ENCODE measurements at places on chromosomes 4 and X. TPM values are rescaled to one million over a fixed set of nuclear protein-coding genes. Genes with fewer than 3 reads are reported as not detected.

The ZAR1 gene
- not detected for polyA plus RNA-seq

The GUCY1A1 gene
- polyA plus RNA-seq: 10.9 TPM

The SMIM10L2A gene
- 2.1 TPM for polyA plus RNA-seq

The HSD17B13 gene
- 0.27 TPM for polyA plus RNA-seq

The MAMLD1 gene
- polyA plus RNA-seq: 12.6 TPM

The TLL1 gene
- polyA plus RNA-seq: 1.1 TPM

The CXorf49 gene
- polyA plus RNA-seq: not detected

The PARM1 gene
- 73.7 TPM for polyA plus RNA-seq

Measured in muscle of leg (tissue), 16 donors.